CD4-positive, alpha-beta T cell treated with Interleukin-12 subunit alpha and Interleukin-12 subunit beta, for 1 hour (primary cell): ENCODE measurements at places on chromosomes 2 and 18.

DNA sequence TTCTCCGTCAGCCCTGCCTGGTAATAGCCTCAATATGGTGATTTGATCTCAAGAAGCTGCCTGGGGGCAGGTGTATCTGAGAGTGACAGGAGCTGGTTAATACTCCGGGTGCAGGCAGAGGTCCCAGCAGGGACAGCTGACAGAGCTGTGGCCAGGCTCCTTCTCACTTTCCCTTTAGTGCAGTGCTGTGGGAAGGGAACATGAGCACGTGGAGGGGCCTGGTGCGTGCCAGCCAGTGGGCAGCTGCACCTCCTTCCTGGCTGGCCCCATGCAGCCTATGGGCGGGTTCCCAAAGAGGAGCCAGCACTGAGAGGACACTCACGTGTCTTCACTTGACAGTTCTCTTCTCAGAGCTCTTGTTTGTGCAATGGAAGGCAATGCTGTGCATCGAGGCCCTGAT is 9.1 kb downstream of the CNNM4 start:
- no peak for DNase-seq

DNA sequence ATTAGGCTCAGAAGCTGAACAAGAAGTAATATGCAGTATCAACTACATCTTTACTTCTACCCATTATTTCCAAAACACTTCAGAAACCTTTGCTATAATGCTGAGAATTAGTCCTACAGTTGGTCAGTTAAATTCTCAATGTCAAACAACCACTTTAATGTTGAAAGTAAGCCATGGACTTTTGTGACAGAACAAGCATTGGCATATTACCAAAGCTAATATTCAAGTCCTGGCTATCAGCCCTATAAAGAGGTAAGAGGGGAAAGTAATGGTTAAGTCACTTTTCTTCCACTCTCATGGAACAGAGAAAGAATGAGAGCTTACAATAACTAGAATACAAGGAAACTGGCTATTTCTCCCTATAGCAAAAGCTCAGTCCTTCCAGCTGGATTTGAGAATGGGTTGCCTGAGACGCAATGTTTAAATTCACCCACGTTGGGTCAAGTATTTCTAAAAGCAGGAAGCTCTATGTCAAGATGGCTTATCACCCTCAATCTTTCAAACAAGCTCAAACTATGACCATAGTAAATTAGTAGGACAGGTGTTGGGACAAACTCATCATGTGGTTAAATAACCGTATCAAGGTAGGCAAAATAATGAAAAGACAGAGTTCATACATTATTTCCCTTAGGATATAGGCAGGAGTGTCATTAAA is 31.4 kb upstream of the MFSD6 start:
- DNase-seq, result no peak

- no peak for DNase-seq
Measured at GRCh38 chr2:146370826-146371225, 1474.0 kb upstream of the ACVR2A start.

GRCh38 chr2:46667945-46668344 is 188.6 kb downstream of the TMEM247 start:
- DNase-seq, result no peak

DNA sequence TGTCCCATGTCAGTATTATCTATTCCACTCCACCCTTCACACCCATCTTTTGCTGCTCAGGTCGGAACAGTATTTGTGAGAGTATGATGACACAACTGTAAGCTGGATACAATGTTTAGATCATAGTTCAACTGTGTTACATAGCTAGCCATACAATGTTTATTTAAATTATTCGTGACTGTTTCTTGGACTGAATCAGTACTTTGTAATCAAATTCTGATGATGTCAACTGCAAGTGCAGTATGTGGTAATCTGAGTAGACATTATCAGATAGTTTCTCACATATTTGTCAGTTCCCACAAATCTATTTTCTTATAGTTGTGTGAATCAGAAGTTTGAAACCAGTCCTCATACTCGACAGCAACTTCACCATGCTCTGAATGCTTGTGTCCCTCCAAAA is 177.6 kb downstream of the ZNF407 start:
- DNase-seq, result no peak

- DNase-seq, result peak; percentile 77
Measured at GRCh38 chr18:23871410-23871809, 143.1 kb upstream of the TTC39C start.

- DNase-seq, result no peak
Measured at GRCh38 chr2:44218771-44219170, 50.1 kb downstream of the PPM1B start.

- DNase-seq, result no peak
Measured at GRCh38 chr2:69185807-69186206, 172.8 kb downstream of the ANTXR1 start.

DNA sequence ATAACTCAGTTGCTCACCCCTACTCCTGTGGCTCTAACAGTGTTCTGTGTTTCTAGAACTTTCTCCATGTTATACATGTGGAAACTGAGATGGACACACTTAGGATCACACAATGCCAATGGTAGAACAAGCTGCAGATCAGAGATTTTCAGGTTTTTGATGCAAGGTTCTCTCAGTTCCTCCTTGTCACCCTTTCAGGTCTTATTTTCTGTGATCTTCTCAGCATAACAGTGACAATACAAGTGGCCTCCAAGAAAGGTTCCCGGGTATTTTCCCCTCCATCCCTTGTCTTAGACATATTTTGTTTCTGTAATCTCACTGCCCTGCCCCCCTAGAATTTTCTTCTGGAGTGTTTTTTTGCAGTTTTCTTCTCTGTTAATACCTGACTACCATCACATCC is 6.2 kb upstream of the MGAT5 start:
- no peak for DNase-seq

DNA sequence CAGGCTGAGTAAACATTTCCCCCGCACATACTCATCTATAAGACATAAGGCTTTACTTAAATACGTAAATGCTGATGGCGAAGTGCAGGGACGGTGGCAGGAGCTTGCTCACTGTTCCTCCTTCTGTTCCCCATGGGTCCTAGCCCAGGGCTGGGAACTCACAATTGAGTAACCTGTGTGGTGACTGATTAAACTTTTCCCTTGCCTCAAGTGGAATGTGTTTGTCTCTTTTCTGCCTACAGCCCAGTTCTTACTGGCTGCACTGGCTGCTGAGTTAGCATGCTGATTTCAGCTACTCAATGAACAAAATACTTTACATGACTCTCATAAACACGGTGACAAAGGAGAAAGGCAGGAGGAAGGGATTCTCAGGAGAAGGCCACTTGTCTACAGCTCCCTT is 87.3 kb downstream of the MARCO start:
- no peak for DNase-seq

DNA sequence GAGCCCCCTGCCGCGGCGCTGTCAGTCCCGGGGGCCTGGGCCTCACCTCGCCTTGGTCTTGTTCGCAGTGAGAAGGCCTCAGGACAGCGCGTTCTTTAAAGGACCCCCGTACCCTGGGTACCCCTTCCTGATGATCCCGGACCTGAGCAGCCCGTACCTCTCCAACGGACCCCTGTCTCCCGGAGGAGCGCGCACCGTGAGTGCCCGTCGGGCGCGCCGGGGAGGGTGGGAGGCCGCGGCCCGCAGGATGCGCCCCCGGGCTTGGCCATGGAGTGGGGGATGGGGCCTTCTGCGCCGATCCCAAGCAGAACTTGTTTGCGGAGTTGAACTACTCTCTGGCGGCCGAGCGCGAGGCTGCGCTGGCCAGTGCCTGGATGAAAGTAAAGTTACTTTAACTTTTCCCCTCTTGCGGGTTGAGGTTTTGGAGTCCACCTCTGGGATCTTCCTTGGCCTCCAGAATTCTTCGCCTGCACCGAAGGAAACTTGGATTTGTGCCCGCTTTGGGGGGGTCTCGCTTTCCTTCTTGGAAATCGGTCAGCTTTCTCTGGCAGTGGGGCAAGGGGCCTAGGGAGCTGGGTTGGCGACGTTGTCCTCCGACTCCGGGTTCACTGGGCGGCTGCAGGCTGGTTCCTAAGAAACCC is 1.2 kb downstream of the TCF7L1 start:
- no peak for DNase-seq

DNA sequence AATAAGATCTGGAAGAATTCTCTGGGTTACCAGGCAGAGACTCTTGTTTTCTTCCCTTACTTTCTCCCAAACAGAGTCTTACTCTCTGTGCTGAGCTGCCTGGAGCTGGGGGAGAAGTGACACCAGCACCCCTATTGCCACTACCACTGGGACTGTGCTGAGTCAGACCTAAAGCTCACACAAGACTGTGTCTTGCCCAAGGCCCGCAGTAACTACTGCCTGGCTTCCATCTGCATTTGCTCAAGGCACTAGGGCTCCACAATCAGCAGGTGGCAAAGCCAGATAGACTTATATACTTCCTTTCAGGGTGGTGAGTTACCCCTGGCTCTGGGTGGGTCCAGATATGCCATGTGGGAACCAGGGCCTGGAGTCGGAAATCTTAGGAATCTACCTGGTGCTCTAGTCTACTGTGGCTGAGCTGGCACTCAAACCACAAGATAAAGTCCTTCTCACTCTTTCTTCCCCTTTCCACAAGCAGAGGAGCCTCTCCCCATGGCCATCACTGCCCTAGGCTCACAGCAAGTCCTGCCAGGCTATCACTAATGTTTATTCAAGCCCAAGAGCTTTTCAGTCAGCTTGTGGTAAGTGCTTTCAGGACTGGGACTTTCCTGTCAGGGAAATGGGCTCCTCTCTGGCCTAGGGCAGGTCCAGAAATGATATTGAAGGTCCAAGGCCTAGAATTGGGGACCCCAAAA is 27.6 kb upstream of the SERPINB2 start:
- no peak for DNase-seq

- no peak for DNase-seq
Measured at GRCh38 chr2:152051436-152051835, 47.4 kb downstream of the CACNB4 start.

GRCh38 chr18:41464278-41464677 is 490.8 kb upstream of the PIK3C3 start:
- DNase-seq, result no peak

- no peak for DNase-seq
Measured at GRCh38 chr2:223635080-223635479, 32.9 kb upstream of the SCG2 start.

DNA sequence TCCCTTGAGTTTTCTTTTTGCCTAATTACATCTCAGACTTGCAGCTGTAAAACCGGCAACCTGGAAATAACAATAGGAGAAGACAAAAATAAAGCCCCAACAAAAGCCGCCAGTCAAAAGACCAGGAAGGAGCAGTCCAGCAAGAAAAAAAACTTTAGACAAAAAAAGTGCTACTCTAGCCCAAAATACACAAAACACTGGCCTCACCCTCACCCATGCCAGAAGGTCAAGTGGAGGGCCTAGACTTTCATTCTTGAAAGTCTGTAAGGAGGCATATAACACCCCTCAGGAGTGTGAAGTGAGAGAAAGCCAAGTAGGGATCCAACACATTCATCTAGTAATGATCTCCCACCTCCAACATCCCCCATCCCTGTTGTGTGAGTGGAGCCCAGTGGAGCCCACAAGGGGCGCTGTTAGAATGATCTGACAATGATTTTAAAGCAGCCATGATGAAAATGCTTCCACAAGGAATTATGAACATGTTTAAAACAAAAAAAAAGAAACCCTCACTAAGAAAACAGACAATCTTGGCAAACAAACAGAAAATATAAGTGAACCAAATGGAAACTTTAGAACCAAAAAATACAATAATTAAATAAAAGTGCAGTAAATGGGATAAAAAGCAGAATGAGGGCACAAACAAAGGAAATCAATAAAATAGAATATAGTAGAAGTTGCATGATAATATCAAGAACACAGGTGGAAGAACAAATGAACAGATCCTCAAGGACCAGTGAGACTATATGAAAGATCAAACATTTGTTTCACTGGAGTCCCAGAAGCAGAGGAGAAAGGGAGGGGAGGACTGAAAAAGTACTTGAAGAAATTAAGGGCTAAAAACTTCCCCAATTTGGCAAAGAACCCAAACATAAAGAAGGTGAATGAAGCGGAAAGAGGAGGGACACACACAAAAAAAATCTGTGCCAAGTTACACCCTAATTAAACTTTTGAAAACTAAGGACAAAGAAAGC is 23.9 kb downstream of the SESTD1 start:
- no peak for DNase-seq

DNA sequence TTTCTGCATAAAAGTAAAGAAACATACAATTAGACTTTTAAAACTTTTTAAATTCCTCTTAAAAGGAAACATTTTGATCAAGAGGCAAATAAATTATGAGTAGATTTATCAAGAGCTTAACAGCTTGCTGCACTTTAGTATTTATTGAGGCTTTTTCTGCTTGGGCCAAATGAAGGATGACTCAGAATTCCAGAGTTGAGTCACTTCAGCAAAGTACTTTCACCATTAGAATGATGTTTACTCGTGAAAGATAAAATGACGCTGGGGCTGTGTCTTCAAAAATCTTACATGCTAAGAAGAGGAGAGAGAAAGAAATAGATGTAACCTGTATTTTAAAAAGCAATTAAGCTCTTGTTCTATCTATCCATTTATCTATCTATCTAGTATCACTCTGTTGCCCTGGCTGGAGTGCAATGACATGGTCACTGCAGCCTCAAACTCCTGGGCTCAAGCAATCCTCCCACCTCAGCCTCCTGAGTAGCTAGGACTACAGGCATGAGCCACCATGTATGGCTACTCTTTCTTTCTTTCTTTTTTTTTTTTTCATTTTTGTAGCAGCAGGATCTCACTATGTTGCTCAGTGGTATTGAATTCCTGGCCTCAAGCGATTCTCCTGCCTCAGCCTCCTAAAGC is 75.3 kb upstream of the RIOK3 start:
- no peak for DNase-seq

- no peak for DNase-seq
Measured at GRCh38 chr2:167626301-167626700, 621.1 kb downstream of the STK39 start.

DNA sequence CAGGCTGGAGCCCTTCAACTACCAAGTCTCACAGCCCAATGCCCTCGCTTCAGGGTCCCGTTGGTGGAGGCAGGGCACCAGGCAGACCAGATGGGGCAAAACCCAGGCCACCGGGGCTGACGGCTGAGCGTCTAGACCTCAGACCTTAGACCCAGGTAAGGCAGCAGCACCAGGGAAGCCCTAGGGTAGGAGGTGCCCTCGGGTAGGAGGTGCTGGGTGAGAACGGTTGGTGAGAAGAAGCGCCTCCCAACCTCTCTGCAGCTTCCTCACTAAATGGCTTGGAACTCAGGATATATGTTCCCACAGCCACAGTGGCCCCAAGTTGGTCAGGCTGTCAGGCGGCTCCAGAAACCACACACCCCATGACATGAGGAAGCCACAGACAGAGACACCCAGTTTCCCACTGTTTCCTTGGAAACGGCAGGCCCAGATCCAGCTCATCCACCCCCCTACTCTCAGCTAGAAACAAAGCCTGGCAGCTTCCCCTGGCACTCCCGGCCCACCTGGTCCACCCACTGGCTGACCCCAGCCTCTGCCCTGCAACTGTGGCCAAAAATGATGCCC is 13.1 kb upstream of the MLPH start:
- DNase-seq, result no peak
